ENCODE measurements at places on chromosomes 5 and 9. TPM values are rescaled to one million over a fixed set of nuclear protein-coding genes. Genes with fewer than 3 reads are reported as not detected.

The OMD gene
- not detected for total RNA-seq

DNA sequence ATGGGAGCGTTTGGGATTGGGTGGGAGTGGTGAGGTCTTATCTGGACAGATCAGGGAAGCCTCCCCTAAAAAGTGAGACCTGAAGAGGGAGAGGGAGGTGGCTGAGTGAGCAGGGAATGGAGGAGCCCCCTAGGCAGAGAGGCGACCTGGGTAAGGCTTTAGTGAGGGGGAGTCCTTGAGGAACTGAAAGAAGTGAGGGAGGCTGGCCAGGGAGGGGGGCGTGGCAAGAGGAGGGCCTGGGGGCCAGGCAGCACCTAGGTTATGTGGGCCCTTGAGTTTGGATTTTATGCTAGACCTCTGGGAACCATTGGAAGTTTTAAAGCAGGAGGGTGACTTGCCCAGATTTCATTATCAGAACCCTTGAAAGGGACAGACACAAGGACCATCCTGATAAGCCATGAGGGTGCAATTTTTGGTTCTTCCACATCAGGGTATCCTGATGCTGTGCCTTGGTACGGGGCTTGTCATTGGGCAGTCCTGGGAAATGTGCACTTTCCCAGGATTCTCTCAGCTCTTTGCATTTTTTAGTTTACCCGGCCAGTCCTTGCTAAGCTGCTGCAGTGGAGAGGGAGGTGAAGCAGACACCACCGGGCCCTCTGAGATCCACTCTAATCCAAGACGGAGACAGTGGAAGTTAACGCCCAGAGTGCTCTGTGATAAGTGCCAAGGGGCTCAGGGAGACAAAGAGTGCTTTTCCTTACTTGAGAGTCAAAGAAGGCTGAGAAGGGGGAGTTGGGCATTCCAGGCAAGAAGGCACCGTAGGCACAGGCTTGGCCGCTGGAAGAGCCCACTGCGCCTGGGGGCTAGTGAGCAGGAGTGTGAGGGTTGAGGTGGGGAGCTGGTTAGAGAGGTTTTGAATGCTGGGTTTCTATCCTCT is 16.1 kb downstream of the GSN start:
- DNase-seq: no peak

The ZNF483 gene
- 5.0 TPM for total RNA-seq

GRCh38 chr9:69157751-69158466 is 16.2 kb upstream of the TJP2 start:
- DNase-seq: no peak

DNA sequence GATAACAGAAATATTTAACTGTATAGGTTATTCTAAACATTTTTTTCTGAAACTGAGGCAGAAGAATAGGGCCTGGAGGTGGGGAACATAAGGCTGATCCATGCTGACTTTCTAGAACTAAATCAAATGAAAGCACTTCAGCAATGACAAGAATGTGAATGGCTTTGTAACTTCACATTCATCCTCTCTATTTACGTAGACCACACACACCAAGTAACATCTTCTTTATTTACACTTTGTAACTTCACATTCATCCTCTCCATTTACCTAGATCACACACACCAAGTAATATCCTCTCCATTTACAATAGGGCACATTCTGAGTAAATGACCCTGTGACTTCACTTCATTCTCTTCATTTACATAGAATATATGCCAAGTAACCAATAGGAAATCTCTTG is 251.8 kb upstream of the CDH9 start:
- DNase-seq: no peak

GRCh38 chr5:107446972-107447371 is 223.8 kb downstream of the EFNA5 start:
- DNase-seq: no peak

DNA sequence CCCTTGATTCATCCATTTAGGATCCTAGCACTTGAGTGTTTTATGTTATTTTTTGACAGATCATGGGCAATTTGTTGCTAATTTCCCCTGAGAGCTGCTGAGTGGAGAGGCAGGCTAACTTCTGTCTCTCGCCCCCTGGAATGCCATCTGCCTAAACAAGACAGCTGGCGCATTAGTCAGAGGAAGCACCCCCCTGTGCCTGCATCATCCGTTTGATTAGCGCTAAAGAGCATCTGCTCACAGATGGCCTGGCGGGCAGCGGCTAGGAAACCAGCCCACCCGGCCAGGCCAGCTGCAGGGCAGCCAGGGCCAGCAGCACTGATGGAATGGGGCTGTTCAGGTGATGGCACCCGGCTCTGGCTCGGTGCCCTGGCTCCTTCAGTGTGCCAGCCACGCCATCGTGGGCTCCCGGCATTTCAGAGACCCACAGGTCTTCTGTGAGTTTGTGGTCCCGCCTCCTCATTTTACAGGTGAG is 22.9 kb upstream of the ASS1 start:
- no peak for DNase-seq

- DNase-seq: no peak
Measured at GRCh38 chr9:135772056-135772646, 70.2 kb downstream of the KCNT1 start.

The TRAF1 gene
- total RNA-seq: 1.7 TPM

DNA sequence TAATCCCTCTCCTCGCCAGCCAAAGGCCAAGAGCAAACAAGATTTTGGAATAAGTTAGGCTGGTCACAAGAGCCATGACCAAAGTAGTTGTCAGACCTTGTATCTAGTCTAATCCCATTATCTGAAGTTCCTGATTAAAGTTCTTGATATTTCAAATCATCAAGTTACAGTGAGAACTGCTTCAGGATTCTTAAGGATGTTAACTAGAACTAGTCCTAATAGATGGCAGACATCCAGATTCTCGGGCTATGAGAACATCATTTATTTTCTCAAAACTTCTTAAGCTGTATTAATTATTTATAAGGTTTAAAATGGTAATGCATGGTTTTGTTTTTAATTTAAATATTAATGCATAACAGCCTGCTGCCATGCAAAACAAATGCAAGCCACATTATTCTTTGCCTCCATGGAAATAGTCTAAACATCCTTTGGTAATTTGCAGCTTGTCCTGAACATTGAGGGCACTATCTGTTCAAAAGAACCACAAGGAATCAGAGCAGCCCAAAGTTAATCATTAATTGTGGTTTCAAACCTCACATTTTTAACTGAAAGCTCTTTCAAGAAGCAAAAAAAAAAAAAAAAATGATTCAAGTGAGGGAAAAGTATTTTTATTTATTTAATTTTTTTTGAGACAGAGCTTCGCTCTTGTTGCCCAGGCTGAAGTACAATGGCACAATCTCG is 95.1 kb downstream of the TTC39B start:
- DNase-seq: no peak

GRCh38 chr9:21565155-21565554 is 83.0 kb upstream of the IFNE start:
- DNase-seq: peak; percentile 81

DNA sequence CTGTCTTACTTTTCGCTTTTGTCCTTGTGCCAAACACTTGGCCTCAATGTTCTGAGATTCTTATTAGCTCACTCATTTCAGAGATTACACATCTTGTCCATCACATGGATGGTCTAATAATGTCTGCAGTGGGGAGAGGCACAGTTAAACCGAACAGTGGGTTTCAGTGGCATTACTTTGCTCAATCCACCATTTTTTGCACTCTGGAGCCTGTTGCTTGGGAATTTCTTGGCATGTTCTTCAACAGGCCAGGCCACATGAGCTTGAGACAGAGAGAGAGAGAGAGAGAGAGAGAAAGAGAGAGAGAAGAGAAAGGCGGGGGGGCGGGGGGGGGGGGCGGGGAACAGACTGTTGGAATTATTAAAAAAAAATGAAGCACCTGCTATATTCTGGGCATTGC is 1327.8 kb upstream of the WWC1 start:
- no peak for DNase-seq

GRCh38 chr5:2196416-2196815 is 313.7 kb upstream of the IRX4 start:
- no peak for DNase-seq

DNA sequence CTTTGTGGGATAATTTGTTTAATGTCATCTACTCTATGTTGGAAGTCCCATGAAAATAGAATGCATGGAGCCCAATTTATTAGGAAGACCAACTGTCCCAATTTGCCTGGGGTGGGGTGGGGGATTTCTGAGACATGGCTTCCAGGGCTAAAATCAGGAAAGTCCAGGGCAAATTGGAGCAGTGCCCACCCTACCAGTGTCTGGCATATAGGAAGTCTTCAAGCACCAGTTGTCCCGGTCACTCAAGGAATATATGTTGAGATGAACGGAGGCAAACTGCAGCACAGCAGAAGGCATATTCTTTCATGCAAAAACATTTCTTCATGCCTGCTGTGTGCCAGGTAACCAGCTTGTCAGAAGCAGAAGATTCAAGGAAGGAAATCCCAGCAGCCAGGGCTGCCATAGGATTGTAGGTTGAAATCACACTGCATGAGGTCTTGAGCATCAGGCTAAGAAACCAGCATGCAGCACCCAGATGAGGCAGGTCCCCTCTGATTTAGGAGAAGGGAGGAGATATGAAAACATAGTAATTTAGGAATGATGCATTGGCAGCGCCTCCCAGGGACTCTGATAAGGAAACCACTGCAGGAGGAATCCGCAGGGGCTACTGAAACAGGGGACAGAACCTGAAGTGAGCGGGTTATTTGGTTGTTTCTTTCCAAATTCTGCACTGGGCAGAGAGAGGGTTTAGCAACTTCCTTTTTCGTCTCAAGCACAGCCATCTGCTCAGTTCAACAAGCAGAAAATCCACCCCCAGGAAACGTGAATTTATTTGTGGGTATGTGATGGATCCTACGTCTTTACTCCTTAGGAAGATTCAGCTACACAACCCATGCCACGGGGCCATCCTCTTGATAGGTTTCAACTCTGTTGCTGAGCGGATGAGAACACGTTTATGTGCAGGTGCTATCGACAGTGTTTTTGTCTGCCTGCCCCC is 112.6 kb upstream of the CPEB4 start:
- DNase-seq: no peak

DNA sequence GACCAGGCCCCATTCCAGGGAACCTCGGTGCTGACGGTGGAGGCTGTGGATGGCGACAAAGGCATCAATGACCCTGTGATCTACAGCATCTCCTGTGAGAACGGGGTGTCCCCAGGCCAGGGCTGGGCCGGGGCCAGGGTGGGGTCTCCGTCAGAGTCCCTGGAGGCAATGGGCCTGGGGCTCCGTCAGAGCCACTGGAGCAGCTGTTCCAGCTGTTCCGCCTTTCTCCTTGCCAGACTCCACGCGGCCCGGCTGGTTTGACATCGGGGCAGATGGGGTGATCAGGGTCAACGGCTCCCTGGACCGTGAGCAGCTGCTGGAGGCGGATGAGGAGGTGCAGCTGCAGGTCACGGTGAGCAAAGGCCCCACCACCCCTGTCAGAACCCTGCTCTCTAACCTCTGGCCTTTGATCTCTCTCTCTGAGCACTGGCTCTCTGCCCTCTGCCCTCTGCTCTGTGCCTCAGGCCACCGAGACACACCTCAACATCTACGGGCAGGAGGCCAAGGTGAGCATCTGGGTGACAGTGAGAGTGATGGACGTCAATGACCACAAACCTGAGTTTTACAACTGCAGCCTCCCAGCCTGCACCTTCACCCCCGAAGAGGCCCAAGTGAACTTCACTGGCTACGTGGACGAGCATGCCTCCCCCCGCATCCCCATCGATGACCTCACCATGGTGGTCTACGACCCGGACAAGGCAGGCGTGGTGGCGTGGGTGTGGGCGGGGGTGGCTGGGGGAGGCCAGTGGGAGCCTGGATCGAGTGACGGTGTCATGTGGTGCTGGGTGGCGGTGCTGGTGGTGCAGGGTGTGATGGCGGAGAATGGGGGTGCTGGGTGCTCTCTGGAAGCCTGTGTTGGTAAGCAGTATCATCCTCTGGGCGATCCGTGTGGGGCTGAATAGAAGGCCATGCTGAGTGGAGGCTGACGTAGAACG is 26.6 kb downstream of the CDHR2 start:
- DNase-seq: no peak

GRCh38 chr5:180179442-180180420 is 29.3 kb downstream of the RASGEF1C start:
- no peak for DNase-seq

DNA sequence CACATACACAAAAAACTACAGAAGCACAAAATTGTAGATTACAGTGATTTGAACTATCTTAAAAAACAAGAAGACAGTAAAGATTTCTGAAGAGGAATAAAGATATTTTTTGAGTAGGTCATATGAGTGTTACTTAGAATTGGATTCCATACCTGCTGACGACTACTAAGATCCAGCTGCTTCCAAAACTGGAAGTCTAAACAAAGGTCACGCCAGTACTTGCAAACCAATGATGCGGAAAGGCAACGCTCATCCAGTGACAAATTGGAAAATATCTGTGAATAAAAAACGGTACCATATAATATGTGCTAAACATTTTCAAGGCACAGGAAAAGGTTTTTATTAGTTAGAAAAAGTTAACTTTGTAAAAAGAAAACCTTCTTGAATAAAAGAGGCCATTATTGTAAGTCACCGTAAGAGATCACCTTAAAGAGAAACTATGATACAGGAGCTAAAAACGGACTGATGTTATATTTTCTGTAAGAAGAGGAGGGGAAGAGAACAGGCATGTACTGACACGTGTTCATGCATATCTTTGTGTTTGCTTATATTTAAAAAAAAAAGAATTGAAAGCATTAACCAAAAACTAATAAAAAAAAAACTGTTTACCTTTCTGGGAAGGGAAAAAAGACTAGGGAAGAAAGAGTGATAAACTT is 14.1 kb downstream of the FBXL17 start:
- DNase-seq: no peak

The C9orf50 gene
- total RNA-seq: not detected

The SV2C gene
- total RNA-seq: not detected

Measured in HCT116 (cell line).